ENCODE measurements at places on chromosomes 2 and 18. TPM values are rescaled to one million over a fixed set of nuclear protein-coding genes. Genes with fewer than 3 reads are reported as not detected.

Gene CD8B
- total RNA-seq: not detected

Gene VIL1
- not detected for total RNA-seq

Gene CD28
- total RNA-seq: 0.78 TPM

Gene CCDC74A
- total RNA-seq: 4.1 TPM

DNA sequence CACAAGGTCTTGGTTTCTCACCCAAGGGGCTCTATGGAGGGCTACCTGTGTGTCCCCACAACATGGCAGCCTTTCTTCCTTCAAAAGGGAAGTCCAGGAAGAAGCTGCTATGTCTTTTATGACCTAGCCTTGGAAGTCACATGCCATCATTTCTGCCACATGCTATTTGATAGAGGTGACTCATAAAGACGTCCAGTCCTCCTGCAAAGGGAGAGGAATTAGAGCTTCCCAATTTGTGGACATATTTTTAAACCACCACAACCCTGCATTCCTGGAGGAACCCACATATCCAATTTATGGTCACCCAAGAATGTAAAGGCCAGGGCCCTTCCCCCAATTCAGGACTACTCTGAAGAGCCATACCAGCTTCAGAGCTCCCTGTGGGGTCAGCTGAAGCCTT is 246.2 kb downstream of the CYP26B1 start:
- no peak for DNase-seq

DNA sequence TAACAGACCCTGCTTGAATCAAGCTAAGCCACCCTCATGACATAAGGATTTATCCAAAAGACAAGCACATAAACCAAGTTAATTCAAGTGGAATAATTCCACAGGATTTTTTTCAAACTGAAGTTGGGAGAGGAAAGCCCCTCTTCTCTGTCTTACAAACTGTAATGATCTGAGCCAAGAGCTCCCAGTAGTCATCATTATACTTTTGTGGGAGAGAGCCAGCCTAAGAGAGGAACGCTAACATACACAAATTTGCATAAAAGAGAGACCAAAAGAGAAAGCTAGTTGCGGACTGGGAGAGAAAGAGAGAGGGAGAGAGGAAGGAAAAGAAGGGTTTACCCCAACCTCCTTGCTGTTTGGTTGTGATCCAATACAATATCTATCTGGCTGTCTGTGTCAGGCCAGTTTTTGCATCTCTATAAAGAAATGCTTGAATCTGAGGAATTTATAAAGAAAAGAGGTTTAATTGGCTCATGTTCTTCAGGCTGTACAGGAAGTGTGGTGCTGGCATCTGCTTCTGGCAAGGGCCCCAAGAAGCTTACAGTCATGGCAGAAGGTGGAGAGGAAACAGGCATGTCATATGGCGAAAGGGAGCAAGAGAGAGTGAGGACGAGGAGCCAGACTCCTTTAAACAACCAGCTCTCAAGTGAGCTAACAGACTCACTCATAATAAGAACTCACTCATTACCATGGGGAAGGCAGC is 20.8 kb upstream of the PUM2 start:
- no peak for DNase-seq

- DNase-seq: no peak
These were observed 47.8 kb upstream of the CAVIN2 start for GRCh38 chr2:191894681-191895147.

DNA sequence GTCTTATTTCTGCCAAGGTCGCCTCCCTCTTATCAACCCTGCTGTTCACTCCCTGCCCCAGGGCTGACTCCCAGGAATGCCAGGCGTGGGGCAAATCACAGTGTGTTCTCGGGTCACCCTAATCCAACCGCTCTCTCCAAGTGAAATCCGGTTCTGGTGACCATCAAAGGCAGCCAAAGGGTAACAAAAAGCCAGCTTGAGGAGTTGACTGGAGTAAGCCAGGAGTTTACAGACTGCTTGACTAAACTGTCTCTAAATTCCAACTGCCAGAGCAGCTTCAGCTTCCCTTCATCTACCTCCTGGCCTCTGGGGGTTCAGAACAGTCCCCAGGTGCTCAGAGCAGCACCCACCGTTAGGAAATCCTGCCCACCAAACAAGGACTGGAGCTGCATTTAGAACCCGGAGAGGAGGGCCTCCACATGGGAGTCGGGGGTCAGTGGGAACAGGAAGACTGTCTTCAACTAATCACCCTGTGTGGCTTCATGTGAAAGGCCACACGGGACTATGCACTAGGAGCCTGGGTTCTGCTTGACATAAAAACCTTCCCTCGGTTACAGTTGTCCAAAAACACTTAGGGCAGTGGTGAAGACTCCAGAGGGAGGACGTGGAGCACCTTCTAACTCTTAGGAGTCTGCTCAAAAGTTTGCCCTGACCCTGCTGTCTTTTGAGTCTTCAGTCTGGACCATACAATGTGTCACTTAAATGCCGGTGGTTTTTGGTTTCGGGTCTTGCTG is 24.2 kb upstream of the MCFD2 start:
- no peak for DNase-seq

DNA sequence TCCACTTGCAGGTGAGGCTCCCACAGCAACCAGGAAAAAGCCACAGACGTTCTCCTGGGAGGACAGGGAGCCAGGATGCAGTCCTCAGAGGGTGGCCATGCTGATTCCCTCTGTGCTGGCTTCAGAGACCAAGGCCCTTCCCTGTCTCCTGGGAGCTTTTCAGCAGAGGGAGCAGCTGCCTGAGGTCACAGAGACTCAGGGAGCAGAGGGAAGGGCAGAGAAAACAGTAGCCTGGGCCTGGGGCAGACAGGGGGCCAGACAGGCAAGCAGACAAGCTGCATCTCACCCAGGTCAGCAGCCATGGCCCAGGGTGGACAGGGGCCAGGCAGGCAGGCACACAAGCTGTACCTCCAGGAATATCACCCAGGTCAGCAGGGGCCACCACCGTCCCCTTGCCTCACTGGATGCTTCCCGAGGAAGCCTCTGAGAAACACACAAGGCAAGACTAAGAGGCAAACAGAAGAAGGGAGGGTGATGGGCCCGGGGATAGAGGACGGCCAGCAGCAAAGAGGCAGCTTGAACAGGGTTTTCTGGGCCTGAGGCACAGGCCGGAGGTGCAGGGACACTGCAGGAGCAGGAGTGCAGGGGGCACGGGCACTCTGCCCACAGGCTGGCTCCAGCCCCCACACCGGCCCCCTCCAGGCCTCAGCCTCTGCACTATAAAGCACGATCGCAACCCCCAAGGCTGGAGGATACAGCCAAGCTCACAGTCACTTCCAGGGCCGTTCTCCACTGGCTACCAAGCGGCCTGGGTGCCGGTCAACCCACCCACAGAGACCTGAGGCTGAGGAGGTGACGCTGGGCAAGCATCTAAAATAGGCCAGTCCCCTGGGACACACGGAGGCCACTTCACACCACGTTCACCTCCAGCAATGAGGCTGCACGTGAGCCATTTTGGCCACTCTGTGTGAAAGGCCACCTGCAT is 6.1 kb downstream of the SLC66A2 start:
- no peak for DNase-seq

DNA sequence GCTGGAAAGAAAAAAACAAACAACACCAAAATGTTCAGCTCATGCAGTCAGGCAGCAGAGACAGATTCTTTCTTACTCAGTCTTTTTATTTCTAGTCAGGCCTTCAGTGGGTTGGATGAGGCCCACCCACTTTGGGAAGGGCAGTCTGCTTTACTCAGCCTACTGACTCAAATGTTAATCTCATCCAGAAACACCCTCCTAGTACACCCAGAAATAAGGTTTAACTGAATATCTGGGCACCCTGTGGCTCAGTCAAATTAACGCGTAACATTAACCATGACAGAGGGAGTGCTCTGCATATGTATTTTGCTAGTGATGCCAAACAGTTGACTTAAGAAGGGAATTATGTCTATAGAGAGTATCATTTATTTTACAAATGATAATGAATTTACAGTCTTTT is 401.6 kb downstream of the PARD3B start:
- DNase-seq: no peak

DNA sequence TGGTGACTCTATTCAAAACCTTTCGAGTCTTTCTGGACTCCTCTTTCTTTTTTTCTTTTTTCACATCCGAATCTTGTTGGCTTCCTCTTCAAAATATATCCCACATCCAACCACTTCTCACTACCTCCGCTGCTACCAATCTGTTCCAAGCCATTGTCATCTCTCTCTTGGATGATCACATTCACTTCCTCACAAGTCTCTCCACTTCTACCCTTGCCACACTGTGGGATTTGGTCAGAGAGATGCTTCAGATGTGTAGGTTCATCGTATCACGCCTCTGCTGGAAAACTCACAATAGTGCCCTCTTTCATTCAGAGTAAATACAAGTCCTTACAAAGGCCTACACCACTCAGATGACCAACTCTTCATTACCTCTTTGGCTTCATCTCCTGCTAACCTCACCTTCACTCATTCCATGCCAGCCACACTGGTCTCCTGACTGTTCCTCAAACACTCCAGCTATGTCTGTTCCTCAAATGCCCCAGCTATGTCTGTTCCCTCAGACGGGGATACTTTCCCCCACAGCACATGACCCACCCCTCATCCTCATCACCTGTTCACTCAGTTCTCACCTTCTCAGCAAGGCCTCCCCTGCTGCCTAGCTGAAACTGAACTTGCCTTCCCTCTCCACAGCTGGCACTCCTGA is 67.2 kb upstream of the PELI1 start:
- no peak for DNase-seq

- no peak for DNase-seq
These were observed 902.3 kb downstream of the MBD2 start for GRCh38 chr18:53322163-53322562.

- no peak for DNase-seq
These were observed 797.0 kb downstream of the METTL4 start for GRCh38 chr18:1774261-1774660.

DNA sequence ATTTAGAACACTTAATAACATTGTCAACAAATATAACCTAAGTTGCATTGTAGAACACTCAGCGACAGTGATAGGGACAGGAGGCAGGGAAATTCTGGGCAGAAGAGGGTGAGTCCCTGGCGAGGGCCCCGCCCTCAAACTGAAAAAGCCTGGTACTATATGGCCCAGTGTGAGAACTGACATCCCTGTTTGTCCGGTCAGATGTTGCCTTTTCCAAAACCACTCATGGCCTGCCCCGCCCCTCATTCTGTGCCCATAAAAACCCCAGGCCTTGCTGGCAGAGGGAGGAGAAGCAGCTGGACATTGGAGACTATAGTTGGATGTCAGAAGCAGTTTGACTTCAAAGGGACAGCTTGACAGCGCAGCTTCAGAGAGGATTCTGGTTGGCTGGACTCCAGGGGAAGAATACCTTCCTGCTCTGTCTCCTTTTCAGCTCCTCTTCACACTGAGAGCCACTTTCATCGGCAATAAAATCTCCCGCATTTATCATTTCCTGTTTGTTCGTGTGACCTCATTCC is 47.0 kb downstream of the FAM117B start:
- no peak for DNase-seq

DNA sequence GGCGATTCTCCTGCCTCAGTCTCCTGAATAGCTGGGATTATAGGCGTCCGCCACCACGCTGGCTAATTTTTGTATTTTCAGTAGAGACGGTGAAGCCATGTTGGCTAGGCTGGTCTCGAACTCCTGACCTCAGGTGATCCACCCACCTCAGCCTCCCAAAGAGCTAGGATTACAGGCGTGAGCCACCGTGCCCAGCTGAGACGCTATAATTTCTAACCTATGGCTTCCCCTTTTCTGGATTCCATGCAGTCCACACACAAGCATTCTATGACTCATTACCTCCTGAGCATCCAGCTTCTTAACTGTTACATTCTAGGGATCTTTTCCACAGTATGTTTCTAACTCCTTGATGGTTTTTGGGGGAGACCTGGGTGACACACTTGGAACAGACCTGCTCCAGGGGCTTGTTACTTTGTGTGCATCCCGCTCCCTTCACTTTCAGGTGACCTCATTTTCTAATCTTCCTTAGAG is 11.8 kb upstream of the KCMF1 start:
- DNase-seq: no peak

- no peak for DNase-seq
These were observed 217.4 kb downstream of the DPP10 start for GRCh38 chr2:114659880-114660279.
